ENCODE measurements at places on chromosomes 11 and 22.
A peak's percentile ranks its signal among the peaks of the same experiment; 100 is the strongest.

GRCh38 chr11:12382451-12382850 is 5.1 kb downstream of the PARVA start:
- DNase-seq = peak; percentile 63

- DNase-seq = no peak
These were observed 7.9 kb upstream of the PDXP start for GRCh38 chr22:37650463-37651136.

DNA sequence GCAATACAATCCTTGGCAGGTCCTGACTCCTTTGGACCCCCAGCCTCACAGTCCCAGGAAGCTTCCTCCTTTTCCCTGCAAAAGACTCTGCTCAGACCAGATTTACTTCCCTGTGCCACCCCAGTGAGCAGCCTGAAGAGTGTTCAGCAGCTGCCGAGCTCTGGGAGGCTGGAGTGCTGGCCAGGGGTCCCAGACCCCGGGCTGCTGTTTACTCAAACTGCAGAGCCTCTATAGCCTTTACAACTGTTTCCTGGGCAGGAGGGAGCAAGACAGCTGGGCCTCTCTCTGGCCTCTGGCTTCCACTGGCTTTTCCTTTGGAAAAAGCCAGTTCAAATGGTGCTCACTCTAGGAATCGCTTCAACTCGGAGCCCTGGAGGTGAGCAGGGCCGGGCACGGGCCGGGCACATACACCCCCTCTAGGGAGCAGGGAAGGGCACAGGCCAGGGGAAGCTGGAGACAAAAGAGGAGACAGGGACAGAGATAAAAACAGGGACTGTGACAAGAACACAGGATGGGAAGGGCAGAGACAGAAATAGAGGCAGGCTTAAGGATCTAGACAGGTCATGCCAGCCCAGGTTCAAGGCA is 932 bp downstream of the IRAG1 start:
- DNase-seq = no peak

DNA sequence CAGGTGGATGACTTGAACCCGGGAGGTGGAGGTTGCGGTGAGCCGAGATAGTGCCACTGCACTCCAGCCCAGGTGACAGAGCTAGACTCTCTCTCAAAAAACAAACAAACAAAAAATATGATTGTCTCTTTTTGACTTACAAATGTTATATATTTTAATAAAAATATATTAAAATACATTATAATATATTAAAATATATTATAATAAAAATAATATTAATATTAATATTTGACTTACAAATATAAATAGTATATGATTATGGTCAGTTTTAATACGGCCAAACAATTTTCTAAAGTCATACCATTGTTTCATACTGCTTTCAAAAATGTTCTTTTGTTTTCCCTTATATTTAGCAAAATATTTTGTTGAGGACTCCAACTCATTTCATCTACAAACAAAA is 27.2 kb upstream of the DDX6 start:
- DNase-seq = no peak

DNA sequence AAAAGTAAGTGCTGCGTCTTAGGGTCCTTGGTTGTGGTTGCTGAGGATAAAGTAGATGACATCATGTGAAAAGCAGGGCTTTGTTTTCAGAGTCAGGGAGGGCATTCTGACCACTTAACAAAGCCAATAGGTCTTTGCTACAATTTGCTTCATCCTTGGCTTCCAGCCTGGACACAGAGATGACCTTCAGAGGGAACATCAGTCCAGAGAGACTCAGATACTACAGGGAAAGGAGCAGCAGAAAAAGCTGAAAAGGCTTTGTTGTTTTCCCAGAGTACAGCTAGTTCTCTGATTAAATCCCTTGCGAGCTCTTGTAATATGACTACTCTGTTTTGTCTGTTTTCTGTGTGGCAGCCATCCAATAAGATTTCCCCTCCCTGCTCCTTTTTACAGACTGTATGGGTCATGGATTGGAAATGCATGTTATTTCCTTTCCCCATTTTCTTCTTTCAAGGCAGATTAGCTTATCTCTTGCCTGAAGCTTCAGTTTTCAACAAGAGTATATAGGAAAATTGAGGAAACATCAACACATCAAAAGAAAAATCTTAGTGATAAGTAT is 31.9 kb downstream of the ATG13 start:
- DNase-seq = peak; percentile 99

DNA sequence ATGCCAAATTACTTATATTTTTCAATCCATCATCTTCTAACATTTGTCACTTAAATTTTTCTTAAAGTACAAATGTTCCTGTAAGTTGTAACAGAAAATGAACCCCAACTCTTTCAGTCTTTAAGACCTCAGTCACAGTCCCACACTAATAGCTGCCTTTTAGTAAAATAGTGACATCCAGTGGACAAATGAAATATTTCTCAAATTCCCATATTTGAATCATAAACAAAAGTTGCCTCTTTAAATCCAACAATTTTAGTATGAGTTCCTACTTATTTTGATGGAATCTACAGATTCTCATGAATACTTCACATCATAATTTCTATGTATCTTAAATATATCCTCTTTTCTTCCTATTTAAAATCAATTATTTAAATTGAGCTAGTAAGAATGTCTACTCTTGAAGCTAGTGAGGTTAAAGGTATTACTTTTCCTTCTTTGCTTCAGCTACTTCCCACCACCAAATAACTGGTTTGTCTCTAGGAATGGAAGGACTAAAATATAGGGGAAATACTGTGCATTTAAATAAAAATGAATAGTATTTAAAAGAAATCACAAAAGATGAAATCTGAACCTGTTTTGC is 9.2 kb downstream of the LIN7C start:
- peak; percentile 44 for DNase-seq

DNA sequence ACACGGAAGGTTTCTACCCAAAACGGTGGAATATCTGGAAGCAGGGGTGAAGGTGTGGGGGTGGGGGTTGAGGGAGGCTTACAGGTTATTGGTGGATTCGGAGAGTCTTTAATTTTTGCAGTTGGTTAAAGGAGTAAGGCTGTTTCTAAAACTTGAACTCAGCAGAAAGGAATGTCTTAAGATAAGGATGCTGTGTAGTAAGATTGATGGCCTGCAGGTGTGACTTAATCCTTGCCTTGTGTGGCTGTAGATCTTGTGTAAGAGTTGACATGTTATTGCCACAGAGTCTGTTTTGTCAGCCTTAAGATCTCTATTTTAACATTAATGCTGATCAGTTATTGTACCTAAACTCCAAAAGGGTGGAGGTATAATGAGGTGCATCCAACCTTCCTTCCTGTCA is 16.4 kb upstream of the OR6M1 start:
- DNase-seq = no peak

- DNase-seq = no peak
These were observed 34.3 kb downstream of the GAB4 start for GRCh38 chr22:16973591-16974297.

DNA sequence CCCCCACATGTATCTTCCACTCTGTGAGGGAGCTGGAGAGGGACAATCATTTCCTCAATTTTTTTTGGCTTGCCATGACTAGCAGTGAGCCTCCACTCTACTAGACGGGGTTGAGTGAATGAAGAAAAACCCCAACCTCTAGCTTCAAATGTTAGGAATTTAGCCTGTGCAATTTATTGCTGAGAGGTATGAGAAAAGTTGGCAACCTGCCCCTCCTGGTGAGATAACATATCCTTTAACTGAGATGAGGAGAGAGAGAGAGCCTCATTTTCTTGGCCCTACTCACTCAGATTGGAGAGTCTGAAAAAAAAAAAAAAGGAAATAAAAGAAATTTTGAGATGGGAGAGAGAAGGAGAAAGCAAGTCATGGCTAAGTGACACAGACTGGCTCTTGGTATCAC is 218.2 kb upstream of the CARD18 start:
- DNase-seq = no peak

DNA sequence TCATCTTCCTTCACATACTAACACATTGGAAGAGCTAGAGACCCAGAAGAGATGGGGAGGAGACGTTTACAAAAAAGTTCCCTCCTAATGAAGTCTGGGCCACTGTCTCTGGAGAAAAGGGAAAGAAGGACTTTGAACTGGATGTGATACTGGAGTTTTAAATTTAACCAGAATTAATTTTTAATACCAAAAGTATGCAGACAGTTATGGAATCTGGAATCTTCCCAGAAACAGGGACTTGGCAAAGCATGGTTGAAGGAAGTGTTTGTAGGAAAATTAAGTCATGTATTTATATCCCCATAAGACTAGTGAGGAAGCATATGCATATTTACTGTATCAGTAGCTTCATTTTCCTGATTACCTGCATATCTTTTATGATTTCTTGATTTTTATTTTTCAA is 215.5 kb downstream of the TTC28 start:
- DNase-seq = no peak

DNA sequence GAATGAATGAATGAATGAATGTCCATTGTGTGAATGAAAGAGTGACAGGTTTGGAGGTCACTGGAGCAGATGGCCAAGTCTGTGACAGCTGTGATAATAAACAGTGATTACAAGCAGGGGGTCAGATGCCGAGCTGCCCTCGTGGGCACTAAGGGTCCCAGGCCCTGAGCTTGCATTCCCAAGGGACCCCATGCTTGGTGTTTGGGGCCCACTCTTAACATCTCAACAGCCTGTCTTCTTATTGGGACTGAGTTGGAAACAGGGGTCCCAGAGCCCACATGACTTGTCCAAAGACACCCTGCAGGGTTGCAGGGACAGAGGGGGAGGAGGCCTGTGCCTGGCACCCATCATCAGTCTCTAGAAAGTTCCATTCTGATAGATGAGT is 12.0 kb upstream of the ANO1 start:
- DNase-seq = no peak

- no peak for DNase-seq
These were observed 6.5 kb upstream of the RBM14 start for GRCh38 chr11:66609721-66610617.

DNA sequence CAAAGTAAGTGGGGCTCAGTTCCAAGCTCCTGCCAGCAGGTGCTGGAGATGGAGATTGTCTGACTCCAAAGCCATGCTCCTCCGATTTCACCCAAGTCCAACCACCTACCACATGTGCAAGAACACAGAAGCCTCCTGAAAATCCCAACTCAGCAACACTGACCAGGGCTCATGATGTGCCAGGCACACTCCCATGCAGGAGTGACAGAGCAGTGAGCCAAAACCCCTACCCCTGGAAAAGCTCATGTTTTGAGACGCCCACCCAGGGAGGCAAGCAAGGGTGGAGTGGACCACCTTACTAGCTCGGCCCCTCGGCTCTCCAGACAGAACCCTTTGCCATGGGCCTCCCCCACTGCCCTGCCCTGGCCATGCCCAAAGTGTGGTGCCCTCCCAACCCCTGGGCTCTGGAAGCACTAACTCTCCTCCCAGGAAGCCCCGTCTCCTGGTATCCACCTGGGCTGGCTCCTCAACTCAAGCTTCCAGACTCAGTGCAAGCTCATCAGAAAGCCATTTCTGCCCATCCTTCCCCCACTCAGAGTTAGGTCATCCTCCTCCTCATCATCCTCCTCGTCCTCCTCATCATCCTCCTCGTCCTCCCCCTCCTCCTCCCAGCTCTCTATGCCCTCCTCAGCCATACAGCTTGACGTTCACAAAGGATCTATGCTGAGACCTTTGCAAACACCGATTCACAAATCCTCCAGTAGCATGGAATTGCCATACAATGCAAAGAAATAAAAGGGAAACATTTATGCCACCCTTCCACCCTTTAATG is 154.9 kb downstream of the MPPED1 start:
- DNase-seq = no peak

GRCh38 chr11:35681163-35681767 is 18.7 kb downstream of the TRIM44 start:
- DNase-seq = no peak

DNA sequence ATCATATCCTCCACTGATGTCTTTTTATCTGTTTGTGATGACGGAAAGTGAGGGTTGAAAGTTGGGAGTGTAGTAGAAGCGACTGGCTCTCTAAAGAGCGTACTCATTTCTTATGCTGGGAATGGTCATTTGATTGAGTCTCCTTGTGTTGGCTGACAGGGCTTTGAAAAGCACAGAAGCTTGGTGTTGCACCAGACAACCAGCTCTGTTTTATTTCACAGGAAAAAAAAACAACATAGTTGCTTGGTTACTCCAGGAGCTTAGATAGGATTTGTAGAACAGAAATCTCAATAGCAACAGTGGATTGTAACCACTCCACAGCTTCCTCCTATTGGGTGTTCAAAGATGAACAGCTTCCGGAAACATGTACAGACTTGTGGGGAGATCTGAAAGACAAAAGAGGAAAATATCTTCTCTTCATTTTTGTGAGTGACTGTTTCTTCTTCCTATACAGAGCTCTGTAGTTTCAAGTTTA is 2.7 kb downstream of the RBM14 start:
- DNase-seq = peak; percentile 58

DNA sequence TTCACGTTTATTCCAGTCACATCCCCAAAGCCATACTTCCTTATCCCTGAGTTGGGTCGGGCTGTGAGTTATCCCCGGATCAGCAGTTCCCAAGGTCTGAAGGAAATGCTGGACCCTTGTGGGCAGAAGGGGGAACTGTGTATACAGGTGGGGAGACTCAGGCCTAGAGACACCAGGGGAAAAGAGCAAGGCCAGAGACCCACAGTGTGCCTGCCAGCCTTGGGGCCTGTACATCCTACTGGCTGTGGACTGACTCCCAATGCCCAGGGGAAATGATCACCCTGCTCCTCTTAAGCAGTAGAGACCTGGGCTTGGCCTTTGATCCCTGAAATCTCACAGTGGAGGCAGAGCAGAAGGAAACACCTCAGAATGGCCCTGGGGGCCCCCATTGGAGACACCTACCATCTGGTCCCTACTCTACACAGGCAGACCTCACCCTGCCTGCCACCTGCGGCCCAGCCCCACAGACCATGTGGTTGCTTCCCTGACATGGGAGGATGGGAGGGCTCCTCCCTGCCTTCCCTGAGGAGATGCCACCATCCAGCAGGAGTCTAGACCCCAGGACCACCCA is 1.3 kb downstream of the SELENOM start:
- DNase-seq = peak; percentile 38

GRCh38 chr22:20205964-20206708 is 55.3 kb upstream of the CCDC188 start:
- peak; percentile 64 for DNase-seq

- DNase-seq = no peak
These were observed 78.9 kb downstream of the C11orf58 start for GRCh38 chr11:16817351-16817750.

DNA sequence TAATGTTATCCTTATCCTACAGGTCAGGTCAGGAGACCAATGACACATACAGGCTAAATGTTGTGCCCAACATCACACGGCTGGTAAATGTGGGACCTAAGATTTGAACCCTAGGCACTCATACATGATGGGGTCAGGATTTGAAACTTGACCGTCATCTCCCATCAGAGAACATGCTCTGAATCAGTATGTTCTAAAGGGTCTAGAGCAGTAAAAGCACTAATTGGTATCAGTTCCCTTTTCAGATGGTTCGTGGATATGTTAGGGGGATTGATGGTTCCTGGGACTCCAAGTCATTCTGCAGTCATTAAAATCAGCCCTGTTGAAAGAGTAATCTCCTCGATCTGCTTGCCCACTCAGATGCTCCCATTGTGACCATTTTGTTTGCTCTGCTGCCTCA is 65.5 kb downstream of the BMAL1 start:
- DNase-seq = no peak

DNA sequence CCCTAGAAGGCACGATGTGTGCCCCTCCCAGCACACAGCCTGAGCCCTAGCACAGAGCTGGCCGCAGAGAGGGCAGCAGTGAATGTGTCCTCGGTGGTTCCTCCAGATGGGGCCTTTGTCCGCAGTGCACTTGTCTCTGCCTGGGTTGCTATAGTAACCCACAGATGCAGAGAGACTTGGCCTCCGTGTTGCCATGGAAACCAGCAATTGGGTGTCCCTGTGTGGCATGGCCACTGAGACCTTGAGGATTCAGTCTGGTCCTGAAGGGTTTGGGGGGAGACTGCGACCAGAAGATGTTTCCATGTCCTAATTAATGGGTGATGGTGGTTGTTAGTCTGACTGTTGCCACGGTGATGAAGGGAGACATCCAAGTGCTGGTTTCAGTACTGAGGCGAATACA is 42.6 kb upstream of the TUB start:
- DNase-seq = no peak

Data from fibroblast of mammary gland (primary cell).